Activated T-helper 9 cell treated with anti-CD3 and anti-CD28 coated beads, Interleukin-2, amount 50 U/mL, for 16 hours (primary cell): ENCODE measurements at places on chromosomes 1 and 21.

DNA sequence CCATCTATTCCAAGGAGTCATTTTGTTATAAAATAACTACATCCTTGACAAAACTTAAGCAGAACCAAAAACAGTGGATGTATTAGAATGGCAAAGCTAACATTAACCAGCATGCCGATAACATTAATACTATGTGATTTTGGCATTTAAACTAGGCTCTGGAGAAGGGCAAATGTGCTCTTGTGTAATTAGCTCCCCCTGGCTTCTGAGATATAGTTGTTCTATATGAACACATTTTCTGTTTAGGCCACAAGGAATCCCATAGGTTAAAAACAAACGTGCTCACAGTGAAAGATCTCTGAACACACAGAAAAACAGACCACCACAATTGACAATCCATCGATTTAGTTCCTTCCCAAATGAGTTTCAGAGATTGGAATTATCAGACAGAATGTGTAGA, 57.4 kb upstream of the TARS2 start:
- DNase-seq: no peak

DNA sequence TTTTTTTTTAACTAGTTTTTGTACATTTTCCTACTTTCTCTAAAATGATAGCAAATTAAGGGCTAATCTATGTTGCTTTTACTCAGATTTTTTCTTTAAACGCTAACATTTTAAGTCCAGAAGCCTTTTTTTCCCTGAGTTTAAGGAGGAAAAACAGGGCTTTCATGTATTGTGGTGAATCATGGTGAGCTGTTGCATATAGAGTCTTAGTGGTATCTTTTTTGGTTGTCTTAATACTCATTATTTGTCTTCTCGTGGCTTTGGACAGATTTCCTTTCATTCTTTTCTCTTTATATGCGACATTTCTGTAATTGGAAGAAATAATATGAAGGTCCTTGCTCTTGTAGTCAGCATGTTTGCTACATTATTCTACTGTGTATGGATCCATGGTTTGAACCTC, 1015.6 kb downstream of the PLA2G4A start:
- DNase-seq: no peak

DNA sequence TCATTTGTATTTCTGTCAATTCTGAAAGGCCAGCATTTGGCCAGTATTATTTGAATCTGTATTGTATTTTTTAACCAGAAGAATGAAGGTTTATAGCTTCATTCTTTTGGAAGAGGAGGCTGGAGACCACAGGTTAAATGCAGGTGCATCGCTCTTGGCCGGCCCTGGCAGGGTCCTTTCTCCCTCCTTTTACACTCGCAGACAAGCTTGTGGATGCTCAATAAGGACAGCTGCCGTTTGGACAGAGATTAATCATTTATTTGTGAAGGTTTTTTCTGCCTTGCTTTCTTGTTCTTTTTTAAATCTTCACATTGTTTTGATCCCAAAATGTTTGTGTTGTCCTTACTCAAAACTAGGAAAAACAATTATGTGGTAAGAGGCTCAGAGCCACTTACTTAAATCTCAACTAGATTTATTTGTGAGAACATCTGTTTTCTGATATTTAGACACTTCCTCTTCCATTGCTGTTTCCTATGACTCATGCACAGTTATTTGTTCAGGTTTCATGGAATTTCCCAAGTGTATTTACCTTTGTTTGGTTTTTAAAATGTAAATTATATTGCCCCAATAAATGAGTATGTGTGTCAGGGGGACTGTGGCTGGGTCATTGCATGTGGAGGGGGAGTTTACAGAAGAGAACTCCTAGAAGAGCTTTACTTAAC, 46.7 kb upstream of the LAMC2 start:
- DNase-seq: no peak

DNA sequence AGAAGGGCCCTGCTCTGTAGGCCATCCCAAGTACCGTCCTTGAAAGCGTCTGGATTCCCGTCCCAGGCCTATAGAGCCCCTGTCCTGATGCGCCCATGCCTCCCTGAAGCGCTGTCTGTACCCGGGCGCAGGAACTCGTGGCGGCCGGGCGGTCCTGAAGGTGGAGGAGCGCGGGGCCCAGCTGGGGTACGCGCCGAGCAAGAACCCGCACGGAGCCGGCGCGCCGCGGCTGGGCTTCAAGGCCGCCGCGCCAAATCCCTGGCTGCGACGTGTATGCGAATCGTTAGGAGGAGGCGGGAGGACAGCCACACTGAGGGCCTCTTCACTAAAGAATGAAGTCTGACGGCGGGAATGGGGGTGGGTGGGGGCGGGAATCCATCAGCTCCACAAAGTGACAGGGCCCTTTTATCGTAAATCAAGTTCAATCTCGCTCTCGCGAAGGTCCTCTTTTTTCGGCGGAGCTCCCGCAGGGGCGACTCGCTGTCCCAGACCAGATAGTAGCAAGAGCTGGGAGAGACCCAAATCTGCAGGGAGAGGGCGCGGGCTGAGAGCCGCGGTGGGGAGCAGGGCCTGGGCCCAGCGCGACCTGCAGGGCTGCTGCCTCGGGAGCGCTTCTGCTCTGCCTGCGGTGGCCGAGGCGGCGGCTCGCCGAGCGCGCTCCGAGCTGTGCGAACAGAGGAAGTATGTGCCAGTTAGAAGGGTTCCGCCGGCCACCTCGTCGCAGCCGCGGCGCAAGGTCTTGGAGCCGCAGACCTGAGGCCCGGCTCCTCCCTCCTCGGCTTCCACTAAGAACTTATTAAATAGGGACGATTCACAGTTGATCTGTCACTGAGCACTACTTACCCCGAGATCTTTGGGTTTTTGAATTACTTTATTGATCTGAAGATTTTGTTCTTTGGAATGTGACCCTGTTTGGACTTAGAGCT, 10.4 kb downstream of the BARHL2 start:
- no peak for DNase-seq

GRCh38 chr1:87510540-87510939, 181.9 kb downstream of the LMO4 start:
- no peak for DNase-seq

DNA sequence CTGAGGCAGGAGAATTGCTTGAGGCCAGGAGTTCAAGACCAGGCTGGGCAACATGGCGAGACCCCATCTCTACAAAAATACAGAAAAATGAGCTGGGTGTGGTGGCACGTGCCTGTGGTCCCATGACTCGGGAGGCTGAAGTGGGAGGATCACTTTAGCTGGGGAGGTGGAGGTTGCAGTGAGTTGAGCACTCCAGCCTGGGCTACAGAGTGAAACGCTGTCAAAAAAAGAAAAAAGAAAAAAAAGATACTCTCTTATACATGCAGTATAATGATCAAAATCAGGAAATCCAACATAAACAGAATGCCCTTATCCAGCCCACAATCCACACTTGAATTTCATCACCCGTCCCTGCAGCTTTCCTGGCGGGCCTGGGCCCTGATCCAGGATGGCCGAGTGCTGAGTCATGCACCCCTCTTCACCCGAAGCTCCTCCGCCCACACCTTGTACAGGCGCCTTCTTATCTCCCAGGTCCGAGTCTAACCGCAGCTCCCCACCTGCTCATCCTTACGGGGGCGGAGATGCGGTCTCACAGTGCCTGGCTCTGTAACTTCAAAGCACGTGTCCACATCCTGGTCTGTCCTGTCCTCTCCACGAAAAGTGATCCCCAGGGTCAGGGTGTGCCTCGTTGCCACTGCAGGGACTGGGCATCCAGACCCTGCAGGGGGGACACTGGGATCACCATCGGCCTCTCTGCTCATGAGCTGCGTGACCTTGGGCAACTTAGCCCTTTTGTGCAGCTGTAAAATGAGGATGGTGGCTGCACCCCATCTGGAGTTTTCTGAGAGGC, 120.2 kb upstream of the SLC45A1 start:
- no peak for DNase-seq

DNA sequence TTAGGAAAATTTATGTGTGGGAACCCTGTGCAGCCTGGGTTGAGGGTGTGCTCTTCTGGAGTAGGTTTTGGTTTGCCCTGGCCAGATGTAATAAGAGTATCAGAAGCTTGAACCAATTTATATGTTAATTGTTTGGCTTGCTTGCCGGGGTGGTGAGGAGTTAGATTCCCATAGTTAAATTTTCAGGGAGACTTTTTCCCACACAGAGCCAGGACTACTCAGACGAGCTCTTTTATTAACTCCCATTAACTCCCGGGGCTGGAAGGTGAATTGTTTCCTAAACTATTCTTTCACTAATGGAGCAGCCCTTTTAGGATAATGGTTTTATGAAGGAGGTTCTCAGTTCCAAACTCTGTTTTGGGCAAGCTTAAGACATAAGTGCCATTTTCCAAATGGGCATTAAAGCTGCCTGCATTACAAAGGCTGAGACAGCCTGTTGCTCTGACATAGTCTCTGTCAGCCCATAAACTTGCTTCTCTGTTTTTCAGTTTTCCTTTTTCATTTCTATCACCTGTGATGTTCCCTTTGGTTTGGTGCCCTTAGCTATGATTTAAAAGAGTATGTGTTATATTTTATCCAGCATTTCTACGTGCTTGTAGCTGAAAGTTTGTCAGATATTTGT, 18.0 kb upstream of the RAB3GAP2 start:
- DNase-seq: no peak

GRCh38 chr1:210446479-210446878, 117.8 kb downstream of the HHAT start:
- peak; percentile 76 for DNase-seq

DNA sequence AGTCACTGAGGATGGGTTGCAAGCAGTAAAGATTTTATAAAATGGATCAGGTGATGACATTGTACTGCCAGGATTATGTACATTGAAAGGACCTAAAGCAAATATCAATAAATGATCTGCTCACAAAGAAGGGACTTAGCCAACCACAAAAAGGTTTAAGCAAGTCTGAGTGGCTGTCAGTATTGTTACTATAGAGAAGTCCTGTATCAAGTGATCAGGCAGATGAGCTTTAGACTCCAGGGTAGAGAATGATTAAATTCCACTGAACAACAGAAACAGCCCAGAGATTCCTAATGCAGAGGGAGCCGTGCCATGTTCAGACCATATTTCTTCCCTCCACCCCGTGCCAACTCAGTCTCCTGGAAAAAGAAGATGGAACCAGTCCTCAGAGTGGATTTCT, 138.9 kb downstream of the SETD4 start:
- DNase-seq: no peak

DNA sequence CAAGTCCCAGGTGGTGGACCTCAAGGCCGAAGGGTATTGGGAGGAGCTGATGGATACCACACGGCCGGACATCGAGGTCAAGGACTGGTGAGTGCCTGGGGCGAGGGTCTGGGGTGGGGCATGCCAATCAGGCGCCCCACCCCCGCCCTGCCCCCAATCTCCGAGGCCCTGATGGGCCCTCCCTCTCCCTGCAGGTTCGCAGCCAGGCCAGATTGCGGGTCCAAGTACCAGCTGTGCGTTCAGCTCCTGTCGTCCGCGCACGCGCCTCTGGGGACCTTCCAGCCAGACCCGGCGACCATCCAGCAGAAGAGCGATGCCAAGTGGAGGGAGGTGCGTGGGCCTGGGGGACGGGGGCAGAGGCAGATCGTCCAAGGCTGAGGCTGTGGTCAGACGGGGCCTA, 3.9 kb downstream of the FBXO44 start:
- no peak for DNase-seq

DNA sequence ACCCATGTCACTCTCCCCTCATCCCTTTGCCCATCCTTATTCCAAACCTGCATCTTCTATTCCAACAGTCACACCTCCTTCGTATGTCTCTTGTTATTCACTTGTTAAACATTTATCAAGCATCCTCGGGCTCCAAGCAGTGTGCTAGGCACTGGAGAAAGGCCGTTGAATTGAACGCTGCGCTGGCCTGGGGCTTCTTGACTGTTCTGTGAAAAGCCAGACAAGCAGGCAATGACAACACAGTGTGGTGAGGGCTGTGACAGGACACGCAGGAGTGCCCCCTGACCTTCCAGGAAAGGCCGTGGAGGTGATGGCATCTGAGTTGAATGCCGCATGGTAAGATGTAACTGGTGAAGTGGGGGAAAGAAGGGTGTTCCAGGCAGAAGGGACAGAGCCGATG, 19.2 kb downstream of the ETV3 start:
- no peak for DNase-seq

DNA sequence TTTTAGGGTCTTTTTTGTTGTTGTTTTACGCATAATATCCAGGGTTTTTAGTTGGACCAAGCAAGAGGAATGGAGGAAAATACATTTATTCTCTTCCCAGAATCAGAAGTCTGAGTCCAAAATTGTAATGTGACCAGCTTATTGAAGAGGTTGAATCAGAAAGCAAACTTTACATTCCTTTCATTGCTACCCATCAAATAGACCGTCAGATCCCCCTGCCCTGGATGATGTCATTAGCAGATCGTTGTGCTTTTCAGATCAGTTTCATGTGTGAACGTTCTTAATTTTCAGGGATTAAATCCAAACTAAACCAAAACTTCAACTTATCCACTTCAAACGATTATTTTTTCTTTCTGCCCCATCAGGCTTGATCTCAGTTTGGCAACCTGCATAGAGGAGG, 85.7 kb upstream of the NGF start:
- no peak for DNase-seq

- DNase-seq: no peak
These were observed 89.2 kb downstream of the BEND5 start for GRCh38 chr1:48687282-48688045.

DNA sequence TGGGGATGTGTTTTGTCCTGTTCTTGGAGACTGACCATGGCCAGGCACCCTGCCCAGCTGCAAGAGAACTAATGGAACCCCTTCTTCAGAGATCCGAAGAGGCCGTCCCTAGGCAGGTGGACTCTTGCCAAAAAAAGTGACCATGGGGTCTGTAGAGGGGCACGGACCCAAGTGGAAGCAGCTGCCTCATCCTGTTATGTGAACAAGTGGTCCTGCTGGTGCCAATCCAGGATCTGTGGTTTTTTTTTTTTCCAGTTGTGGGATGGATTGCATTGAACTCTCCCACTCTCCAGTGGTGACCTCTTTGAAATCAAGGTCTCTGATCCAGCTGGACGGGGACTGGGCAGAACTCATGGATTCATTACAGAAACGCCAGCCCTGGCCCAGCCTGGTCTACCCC, 71.2 kb downstream of the ARHGEF10L start:
- no peak for DNase-seq
